ENCODE measurements at places on chromosomes 2 and 18. TPM values are rescaled to one million over a fixed set of nuclear protein-coding genes. Genes with fewer than 3 reads are reported as not detected.

Gene UGT1A3
- not detected for total RNA-seq

DNA sequence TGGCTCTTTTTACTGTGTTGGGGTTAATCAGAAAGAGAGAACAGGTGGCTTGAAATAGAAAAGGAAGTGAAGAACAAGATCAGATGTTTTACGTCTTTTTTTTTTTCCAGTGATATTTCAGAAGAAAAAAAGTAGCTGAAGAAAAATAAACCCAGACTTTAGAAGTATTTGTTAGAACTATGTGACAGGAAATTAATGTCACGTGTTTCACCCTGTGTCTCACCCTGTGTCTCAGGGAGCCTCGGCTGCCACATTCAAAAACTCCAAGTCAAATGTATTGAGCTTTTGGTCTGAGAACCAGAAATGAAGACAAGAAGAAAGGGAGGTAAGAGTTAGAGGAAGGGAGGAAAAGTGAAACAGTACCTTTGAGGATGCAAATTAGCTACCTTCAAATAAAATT is 38.0 kb downstream of the AKAIN1 start:
- DNase-seq: no peak

Gene TFCP2L1
- 5.5 TPM for total RNA-seq

DNA sequence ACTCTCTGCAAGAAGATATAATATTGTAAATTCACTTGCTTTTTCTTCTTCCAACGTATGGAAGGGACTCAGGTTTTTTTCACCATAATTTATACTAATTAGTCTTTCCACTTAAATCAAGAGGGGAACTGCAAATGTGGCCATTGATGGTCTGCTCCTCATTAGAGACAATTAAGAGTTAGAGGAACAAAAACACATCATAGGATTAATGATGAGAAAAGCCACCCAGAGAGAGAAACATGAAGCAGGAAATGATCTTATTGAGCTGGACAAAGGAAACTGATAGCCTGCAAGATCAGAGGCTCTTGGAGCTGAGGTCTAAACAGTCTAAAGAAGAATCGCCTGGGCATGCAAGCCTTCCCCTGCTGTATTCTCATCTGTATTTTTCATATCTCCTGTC is 151.2 kb upstream of the NRP2 start:
- DNase-seq: no peak

- no peak for DNase-seq
Observed at GRCh38 chr2:128797937-128798336, 479.3 kb upstream of the HS6ST1 start.

GRCh38 chr2:148896136-148896535 is 21.1 kb downstream of the KIF5C start:
- no peak for DNase-seq

Gene GALNT3
- 0.64 TPM for total RNA-seq

DNA sequence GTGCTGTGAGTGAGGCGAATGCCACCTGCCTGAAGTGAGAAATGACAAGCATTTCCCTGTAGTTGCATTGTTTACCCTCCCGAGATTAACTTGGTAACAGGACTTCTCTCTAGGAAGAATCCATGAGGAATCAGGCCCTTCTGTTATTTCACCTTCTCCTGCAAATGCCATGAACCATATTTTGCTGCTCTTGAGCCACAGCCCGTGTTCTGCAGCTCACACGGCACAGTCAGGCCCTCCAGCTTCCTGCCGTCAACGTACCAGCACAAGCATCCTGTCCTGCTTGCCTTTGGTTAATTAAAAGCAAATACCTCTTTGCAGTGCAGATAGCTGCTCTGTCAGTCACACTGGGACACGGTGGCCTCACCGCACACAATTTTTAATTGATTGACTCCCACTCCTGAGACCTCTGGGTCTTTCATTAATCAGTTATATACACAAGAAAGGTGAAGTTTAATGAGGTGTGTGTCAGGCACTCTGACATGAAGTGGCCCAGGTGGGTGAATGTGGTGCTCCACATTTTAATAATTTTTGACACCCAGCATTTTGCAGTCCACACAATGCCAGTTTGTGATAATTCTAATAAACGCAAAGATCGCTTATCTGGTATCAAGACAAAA is 95.3 kb upstream of the ASB18 start:
- DNase-seq: no peak

Measured in ascending aorta (tissue), 2 donors.